ENCODE measurements at places on chromosomes 3 and 15.

GRCh38 chr3:59446775-59447465 is 397.1 kb upstream of the CFAP20DC start:
- DNase-seq: no peak

DNA sequence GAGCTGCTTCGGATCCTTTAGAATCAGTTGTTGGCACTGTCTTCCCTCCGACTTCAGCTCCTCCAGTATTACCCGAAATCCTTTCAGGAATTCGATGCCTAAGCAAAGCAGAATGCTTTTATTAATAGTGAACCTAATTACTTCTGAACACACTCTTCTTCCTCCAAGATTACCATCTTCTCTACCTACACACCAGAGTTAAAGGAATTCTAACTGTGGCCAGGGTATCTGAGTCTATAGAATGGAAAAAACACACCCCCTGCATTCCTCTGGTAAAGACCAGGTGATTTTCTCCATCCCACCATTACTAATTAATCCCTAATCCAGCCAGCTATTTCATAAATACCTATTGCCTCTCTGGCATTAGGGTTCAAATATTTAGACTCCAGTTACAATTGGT is 49.8 kb downstream of the SPATA12 start:
- DNase-seq: no peak

DNA sequence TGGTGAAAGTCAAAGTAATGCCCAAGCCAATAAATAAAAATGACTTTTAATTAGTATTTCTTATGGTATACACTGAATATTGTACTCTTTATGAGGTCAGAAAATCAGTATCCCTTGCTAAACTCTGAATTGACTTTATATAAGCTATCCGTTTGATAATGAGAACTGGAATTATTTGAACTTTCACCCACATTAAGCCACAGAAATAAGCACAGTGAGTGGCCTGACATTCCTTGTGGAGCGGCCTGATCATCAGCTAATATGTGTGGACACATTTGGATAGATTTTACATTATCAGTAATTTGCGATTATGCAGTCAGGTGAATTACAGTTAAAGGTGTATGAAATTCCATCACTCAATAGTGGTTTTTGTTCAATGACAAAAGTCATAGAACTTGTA is 136.0 kb upstream of the CBLB start:
- no peak for DNase-seq

DNA sequence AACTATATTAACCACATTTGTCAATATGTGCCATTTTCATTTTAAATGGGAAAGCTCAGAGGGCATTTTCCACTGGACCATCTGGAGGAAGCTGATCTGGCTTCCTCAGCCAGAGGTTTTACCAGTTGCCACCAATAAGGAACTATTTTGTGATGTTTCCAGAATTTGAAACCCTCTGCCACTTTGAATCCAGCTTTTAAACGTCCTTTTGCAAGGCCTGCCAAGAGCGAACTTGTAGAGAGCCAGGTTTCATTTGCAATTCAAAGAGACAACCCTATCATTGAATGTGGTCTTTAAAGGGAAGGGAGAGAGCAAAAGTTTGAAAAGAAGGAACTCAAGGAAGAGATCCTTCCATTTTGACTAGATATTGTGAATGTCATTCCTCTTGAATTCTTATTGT is 123.3 kb upstream of the CHL1 start:
- DNase-seq: no peak

DNA sequence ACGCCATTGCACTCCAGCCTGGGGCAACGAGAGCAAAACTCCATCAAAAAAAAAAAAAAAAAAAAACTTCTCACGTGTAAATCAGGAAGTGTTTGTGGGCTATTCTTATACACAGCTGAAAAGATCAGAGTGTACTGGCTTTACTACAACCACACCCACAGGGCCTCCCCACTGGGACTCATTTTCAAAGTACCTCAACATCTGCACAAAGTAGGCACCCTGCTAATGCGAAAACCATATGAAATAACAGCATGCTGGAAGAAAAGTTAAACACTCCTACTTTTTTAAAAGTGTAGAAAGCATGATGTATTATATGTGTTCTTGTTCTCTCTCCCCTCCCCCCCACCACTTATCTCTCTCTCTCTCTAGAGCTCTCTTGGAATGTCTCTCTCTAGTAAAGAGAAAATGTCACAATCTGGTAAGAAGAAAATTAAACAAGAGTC is 11.1 kb downstream of the UACA start:
- DNase-seq: no peak

DNA sequence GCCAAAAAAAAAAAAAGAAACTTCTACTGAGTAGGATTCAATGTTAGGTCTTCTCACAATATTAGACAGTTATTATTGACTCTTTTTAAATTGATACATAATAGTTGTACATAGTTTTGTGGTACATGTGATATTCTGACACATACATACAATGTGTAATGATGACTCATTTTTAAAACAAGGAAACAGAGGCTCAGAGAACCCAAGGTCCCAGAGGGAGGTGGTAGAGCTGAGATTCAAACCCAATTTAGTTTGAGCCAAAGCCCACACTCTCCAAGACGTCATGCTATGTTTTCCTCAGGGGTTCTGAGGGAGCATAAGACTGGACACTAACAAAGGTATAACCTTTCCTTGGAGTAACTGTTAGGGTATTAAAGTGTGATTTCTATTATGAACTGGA is 40.6 kb downstream of the MYO5C start:
- no peak for DNase-seq

DNA sequence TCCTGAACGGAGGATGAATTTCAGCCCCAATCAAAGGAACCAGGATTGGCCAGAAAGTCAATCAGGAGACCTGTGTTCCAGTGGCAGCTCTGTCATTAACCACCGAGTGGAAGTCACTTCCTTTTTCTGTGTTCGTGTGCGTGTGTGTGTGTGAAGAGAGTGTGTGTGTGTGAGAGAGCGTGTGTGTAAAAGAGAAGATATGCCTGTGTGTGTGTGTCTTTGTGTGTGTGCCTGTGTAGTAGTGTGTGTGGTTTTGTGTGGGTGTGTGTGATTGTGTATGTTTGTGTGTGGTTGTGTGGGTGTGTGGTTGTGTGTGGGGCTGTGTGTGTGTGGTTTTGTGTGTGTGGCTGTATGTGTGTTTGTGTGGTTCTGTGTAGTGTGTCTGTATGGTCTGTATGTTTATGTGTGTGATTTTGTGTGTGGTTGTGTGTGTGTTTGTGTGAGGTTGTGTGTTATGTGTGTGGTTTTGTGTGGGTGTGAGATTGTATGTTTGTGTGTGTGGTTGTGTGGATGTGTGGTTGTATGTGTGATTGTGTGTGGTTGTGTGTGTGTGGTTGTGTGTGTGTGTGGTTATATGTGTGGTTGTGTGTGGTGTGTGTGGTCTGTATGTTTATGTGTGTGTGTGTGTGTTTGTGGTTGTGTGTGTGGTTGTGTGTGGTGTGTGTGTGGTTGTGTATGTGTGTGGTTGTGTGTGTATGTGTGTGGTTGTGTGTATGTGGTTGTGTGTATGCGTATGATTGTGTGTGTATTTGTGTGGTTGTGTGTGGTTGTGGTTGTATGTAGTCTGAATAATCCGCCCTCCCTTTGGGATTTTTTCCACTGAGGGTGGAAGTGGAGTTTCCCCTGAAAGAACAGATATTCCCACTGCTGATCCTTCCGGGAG is 314.4 kb downstream of the SHQ1 start:
- DNase-seq: no peak

DNA sequence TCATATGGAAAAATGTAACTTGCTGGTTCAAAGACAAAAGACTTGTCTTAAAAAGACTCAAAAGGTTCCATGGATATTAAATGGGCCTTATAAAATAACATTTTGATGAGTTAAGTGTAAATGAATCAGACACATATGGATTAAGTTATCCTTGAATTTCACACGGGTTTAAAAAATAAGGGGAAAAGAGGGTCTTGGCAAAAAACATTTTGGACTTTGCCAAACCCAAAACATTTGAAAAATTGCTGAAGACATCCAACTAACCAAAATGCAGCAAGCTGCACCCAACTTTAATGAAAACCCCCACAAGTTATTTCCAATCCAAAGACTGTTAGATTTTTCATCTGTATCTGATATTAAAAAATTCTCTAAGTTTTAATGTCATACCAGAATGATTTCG is 200.7 kb downstream of the MEIS2 start:
- DNase-seq: peak; percentile 22

- DNase-seq: no peak
Measured at GRCh38 chr3:140238646-140239314, 303.8 kb downstream of the CLSTN2 start.

DNA sequence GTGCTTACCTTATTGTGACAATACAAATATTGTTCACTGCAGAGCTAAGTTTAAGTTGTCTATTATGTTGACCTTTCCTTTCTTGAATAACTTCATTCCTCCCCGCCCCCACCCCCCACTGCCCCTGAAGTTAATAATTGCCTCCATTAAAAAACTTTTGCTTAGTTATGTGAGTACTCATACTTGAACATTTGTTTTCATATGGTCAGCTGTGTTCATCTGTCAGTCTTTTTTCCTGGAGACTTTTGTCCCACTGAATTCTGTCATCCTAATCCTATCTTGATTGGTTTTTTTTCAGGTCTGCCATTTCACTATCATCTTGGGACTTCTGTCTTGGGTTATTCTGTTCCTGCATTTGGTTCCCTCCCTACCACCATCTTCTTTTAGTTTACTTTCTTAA is 8.5 kb downstream of the SLC25A36 start:
- no peak for DNase-seq

DNA sequence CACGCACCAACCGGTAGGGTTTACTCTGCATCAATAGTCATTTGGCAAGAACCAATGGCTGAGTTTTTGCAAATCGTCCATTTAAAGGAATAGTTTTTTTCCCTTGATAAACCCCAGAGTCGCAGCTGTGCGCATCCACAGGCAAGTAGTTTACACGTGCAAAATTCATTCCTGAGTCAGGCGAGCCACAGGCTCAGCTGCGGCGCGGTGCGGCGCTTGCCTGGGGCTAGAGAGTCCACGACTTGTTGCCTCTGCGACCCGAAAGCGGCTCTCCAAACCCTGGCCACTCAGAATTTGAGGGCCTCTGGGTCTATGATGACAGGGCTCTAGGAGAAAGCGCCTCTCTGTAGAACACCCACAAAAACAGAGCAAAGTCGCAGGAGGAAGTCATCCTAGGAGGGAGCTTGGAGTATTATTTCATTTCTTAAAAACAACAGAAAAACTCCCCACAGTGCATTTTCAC is 36.7 kb downstream of the ZIC4 start:
- no peak for DNase-seq

DNA sequence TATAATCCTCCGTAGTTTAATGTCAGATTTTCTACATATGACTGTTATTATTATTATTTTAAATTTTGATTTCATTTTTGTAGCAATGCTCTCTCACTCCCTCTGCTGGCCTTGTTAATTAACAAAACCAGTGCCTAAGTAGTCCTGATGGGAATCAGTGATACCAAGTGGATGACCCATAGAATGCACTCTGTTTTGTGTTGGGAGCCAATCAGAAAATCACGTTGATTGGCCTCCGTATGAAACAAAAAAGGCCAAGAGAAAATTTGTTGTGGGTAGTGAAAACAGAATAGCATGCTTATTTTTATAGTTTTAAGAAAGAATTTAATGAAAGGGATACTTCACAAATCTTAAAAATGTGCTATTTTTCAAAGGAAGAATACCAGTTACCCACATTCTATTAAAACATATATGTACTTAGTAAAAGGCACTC is 34.4 kb upstream of the MEIS2 start:
- DNase-seq: peak; percentile 73

DNA sequence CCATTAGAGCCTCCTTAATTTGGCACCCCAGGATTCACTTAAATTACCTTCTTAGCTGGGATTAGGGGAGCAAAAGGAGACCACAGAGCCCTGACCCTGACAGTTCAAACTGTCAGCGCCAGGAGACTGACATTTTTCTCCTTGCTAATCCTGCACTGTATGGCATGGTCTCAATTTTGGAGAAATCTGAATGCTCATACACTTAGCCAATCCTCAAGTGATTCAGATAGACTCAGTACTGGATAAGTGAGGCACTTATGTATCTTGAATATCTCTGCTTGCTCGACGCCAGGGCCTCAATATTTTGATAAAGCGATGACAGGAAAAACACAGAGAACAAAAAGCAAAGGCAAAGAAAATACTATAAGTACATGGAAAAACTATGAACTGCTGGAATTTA is 375.9 kb upstream of the WNT5A start:
- DNase-seq: no peak

DNA sequence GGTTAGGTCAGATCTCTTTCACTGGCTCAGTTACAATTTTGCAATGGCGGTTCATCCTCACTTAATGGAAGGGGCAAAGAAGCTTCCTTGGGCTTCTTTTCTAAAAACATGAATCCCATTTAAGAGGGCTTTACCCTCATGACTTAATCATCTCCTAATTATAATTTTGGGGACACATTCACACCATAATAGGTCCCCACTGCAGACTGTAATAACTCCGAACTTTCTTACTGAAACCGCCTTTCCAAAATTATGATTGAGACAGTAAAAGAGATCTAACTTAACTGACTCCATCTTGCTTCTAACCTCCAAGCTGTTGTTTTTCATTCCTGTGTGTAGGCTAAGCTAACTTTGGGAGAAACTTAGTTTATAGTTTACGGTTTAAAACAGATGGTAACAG is 33.3 kb upstream of the C15orf39 start:
- no peak for DNase-seq

GRCh38 chr15:63057468-63058345 is 15.2 kb downstream of the TPM1 start:
- DNase-seq: no peak

GRCh38 chr3:154015307-154015706 is 105.9 kb upstream of the ARHGEF26 start:
- DNase-seq: no peak

- no peak for DNase-seq
Measured at GRCh38 chr3:47228088-47228487, 54.5 kb downstream of the KIF9 start.

GRCh38 chr3:52087731-52088130 is 31.4 kb upstream of the DUSP7 start:
- DNase-seq: no peak

- peak; percentile 79 for DNase-seq
Measured at GRCh38 chr3:77038468-77038929, 1.4 kb upstream of the ROBO2 start.

DNA sequence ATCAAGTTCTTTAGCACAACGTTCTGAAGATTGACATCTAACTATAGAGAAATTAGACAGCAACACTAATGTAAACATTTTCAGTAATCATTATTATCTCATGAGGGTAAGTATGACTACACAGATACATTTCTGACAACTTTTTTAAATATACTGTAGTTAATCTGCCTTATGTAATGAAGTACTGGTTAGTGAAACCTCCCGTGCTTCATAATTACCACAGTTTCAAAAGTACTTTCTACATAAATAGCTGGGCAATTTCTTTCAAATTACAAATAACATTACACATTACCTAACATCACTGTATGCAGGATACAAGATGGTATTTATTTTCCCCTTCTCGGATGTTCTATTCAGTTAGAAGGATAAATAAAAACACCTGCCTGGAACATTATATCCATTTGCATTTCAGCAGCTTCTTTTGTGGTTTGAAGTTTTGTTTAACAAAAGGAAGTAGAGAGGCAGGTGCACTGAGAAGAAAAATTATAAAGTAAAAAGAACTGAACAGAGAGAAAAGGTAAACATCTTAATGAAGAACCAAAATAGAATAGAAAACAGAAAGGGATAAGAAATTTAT is 1241.5 kb upstream of the GBE1 start:
- no peak for DNase-seq

All from GM03348 (cell line).